ENCODE measurements at places on chromosomes 6 and 20.

DNA sequence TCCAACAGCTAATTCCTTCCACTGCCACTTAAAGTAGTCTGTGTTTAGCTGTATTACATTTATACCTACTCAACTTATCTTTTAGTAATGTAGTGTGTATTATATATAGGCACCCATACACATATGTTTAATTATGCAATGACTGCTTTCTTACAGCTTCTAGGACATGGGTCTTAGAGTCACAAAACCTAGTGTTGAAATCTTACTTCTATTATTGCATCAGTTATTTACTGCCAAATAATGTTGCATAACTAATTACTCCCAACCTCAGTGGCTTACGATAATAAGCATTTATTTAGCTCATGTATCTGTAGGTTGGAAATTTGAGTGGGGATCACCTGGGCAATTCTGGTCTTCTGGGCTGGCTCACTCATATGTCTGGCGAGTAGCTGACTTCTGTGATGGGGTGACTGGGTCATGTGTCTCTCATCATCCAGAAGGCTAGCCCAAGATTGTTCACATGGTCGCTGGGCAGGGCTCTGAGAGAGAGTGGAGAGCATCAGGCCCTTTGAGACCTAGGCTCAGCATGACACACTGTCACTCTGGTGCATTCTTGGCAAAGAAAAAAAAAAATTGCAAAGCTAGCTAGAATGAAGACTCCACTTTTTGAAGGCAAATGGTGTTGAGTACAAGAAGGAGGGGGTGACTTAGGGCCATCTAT lies 187.0 kb downstream of the PLCB1 start:
- no peak for DNase-seq

DNA sequence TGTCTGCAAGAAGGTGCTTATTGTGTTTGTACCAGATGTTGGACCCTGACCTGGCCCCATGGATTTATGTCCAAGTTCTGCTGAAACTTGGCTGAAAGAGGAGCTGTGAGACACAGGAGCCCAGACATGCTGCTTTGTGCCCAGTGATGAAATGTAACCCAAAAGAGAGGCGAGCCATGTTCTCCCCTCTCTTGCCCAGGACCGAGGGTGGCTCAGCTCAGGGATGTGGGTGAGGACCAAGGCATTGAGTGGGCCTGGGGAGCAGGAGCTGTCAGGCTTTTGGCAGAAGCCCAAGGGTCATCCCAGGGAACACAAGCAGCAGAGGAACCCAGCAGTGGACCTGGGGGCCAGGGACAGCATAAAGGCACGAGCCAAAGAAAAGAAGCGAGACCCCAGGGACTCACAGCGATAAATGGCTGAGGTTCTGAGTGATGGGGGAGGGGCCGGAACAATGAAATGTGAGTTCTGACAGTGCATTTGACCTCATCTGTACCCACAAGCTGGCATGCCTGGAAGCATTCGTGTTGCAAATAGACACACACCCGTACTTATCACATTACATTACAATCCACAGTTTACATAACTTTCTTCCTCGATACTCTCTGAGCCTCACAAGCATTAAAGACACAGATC lies 363.4 kb upstream of the JARID2 start:
- DNase-seq = no peak

- DNase-seq = no peak
Observed at GRCh38 chr6:28771401-28772267, 152.2 kb downstream of the TRIM27 start.

DNA sequence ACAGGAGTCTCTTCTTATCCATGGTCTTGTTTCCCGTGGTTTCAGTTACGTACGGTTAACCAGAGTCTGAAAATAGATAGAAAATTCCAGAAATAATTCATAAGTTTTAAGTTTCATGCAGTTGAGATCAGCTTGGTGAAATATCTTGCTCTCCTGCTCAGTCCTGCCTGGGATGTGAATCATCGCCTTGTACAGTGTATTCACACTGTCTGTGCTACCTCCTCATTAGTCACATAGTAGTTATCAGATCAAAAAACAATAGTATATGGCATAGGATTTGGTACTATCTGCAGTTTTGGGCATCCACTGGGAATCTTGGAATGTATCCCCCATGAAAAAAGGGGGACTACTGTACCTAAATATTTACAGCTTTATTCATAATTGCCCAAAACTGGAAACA lies 22.7 kb upstream of the MOCS1 start:
- no peak for DNase-seq

DNA sequence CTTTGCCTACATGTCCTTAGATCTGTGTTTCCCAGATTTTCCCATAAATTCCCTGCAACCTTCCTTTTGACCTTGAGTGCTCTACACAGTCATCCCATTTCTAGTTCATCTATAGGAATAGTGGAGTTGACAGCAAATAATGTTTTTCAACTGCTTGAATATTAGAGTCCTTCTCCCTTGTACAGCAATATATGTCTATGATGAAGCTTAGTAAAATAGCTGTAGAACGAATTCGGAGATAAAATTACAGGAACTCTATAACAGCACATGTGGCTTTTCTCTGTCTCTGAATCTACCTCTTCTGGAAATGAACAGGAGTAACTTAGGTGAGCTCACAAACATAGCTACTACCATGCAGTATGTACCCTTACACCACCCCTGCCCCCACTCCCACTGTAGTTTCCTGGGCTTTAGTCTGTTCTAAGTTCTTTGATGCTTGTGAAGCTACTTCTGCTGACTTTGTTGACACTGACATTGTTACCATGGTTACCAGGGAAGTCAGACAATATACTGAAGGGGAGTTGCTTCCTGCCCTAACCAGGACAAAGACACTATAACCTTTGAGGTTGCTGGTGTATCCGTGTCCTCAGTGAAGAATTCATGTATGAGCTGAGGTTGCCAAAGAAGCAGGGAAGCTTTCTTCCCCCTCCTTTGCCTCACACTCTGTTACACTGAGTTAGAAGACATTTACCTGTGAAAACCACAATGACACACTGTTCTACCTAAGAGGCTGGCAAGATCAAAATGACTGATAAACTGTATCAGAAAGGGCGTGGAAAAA lies 35.8 kb upstream of the SHLD1 start:
- DNase-seq = peak; percentile 19

GRCh38 chr20:52039790-52040189 lies 151.8 kb downstream of the ZFP64 start:
- DNase-seq = no peak

DNA sequence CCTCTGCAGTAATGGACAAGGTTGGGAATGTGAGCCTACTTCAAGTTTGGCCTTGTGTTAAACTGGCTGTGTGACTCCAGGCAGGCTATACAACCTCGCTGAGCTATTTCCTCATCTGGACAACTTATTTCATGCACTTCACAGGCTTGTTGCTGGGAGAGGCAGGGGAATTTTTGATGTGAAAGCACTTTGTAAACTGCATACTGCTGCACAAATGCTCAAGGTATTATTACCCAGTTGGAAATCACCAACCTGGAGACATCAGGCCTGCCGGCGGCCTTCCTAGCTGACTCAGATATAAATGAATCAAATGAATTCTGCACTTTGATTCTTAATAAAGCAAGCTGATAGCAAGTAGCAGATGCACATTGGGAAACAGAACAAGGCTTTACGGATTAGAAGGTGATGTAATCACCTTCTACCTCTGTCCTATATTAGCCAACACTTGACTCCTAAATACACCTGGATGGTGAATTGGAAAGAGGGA lies 10.1 kb downstream of the JARID2 start:
- DNase-seq = no peak

- no peak for DNase-seq
Observed at GRCh38 chr6:87658516-87658915, 43.5 kb downstream of the AKIRIN2 start.

- no peak for DNase-seq
Observed at GRCh38 chr6:101401792-101402621, 8.5 kb downstream of the GRIK2 start.

- DNase-seq = no peak
Observed at GRCh38 chr6:53692172-53692571, 26.6 kb upstream of the KLHL31 start.

GRCh38 chr6:157223021-157223430 lies 100.3 kb downstream of the TMEM242 start:
- DNase-seq = peak; percentile 9

GRCh38 chr6:75124983-75125382 lies 80.9 kb downstream of the COL12A1 start:
- no peak for DNase-seq

DNA sequence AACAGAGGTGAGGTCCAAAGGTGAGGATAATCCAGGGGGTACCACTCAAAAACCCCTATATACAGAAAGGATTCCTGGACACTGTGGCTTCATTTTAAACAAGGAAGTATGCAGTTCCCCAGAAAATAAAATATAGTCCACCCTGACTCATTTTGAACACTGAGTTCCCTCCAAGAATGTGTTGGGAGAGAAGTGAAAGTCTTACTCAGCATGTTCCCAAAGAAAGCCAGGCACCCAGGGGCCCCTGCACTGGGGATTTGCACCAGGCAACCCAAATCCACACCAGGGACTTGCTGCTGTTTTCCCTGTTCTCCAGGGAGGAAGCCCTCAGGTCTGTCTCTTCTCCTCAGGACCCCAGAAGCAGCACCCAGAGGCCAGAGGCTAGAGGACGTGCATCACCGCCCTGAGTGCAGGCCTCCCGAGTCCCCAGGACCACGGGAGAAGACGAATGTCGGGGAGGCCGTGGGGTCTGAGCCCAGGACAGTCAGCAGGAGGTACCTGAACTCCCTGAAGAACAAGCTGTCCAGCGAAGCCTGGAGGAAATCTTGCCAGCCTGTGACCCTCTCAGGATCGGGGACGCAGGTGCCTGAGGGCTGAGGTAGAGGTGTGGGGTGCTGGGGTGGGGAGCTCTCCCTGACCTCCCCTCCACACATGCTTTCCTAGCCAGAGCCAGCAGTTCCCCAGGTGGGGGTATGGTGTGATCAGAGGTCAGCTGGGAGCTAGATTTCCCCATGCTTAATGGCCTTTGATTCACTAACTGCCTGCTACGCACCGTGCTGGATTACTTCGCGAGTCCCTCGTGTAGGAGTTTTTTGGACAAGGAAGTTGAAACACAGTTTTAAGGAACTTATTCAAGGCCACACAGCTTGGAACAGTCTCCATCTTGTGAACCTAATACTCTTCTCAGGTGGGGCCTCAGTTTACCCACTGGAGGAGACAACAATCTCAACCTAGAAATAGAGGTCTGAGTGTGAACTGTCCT lies 3.3 kb downstream of the FGD2 start:
- no peak for DNase-seq

GRCh38 chr6:120805276-120805675 lies 529.0 kb downstream of the TBC1D32 start:
- no peak for DNase-seq

GRCh38 chr6:167137881-167138280 lies 15.0 kb downstream of the CCR6 start:
- DNase-seq = no peak

GRCh38 chr6:65072500-65072899 lies 634.5 kb downstream of the EYS start:
- DNase-seq = no peak

GRCh38 chr6:18004256-18004985 lies 17.0 kb upstream of the KIF13A start:
- DNase-seq = no peak

- DNase-seq = no peak
Observed at GRCh38 chr20:1357921-1358671, 29.2 kb upstream of the SDCBP2 start.

GRCh38 chr20:13884803-13885202 lies 100.0 kb downstream of the NDUFAF5 start:
- DNase-seq = no peak

GRCh38 chr6:24982231-24982630 lies 46.5 kb upstream of the RIPOR2 start:
- DNase-seq = no peak

- no peak for DNase-seq
Observed at GRCh38 chr20:24543741-24544140, 74.3 kb downstream of the SYNDIG1 start.

DNA sequence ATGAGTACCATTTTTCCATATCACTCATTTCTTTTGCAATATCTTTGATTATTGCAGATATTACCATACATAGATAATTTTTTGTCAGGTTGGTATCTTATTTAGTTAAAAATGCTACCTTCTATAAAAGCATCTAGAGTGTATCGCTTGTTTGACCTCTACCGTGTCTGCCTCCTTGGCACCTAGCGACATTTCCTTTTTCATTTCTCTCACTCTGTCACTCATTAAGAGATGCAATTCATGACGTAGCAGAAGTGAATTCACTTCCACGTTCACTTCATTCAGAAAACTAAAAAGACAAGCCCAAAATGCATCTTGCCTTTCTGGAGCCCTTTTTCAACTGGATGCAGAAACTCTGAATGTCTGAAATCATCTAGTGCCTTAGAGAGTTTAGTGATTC lies 172.9 kb downstream of the MMS22L start:
- no peak for DNase-seq

GRCh38 chr6:125182237-125183008 lies 28.9 kb downstream of the TPD52L1 start:
- DNase-seq = no peak

DNA sequence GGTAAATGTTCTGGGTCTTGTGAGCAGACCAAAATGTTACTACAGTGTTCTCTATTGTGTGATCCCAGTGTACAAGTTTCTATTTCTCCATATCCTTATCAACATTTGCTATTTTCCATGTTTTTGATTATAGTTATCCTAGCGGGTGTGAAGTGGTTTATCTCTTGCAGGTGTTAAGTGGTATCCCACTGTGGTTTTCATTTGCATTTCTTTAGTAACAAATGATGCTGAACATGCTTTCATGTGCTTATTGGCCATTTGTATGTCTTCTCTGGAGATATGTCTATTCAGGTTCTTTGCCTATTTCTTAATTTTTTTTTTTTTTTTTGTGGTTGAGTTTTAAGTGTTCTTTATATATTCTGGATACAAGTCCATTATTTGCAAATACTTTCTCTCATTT lies 35.5 kb downstream of the NSFL1C start:
- DNase-seq = no peak

DNA sequence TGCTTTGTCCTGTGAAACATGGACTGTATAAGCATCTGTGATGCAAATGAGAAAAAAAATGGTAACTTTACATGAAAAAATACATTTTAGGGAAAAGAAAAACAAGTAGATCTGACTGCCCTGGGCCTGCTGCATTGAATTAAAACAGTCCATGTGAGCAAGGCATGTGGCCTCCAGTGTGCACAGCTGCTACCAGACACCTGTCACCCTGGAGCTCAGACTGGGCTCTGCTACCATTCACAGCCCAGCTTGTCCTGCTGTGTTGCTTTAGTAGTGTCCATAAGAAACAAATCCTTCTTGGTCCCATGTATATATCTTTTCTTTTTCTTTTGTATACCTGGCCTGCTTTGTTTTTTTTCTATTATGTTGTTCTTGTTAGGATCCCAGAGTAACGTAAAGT lies 315.9 kb downstream of the NKAIN2 start:
- DNase-seq = no peak

DNA sequence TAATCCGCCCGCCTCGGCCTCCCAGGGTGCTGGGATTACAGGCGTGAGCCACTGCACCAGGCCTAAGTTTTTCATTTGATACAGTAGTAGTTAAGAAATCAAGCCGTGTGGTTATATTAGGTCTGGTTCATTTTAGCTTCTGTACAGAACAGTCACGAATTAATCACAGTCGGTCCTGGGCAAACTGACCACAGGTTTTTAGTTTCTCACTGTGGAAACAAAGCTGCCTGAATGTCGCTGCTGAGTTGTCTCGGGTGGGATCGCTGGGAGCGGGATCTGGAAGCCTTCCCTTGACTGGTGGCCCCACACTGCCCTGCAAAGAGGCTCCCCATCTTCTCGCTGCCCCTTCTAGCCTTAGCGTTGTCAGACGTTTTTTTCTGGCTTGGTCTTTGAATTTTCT lies 18.6 kb downstream of the UCKL1 start:
- DNase-seq = no peak

- peak; percentile 5 for DNase-seq
Observed at GRCh38 chr6:6494677-6495076, 93.8 kb upstream of the LY86 start.
